ENCODE measurements at places on chromosomes 2 and 18.

GRCh38 chr2:241900251-241901017 lies 30.9 kb downstream of the RTP5 start:
- DNase-seq, result no peak

DNA sequence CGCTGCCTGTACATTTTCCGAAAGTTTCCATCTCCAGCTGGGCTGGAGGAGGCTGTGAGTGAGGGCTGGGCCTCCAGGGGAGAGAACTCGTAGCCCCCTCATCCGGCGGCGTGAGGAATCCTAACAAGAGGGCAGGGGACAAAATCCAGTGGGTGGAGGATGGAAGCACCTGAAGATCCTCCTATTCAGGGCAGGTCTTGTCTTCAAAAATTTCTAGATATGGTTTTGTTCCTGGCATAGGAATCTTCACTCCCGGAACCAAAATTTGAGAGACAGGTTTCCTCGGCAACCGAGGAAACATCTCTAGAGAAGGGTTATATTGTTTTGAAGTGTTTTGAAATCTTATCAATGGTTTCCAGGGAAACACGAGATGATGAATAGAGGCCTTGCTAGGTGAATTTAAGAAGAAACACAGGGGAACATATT lies 136.7 kb downstream of the SH3BP4 start:
- no peak for DNase-seq

DNA sequence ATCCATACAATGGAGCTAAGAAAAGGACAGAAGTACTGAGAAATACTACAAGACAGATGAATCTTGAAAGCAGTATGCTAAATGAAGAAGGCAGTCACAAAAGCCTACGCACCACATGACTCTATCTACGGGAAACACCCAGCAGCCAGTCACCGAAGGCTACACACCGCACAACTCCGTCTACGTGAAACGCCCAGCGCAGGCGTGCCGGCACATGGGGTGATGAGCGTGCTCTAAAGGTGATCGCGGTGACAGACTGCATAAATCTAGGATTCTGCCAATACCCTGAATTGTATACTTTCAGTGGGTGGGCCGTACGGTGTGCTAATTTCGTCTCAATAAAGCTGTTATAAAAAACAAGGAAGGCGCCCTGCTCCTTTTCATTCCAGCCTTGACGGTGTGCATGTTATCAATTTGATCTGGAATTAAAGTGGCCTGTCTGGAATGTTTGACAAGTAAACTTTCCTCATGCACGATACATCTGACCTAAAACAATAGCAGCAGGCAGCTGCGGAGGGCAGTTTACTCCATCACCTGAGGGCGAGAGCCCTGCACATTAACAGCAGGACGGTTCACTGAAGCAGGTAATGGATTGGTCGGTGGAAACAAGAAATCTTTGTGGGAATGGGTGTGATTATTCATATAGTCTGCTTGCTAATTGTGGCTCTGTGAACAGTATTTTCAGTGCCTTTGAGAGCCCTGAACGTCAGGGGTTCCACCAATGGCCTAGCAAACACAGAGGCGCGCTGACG lies 86.2 kb upstream of the SALL3 start:
- no peak for DNase-seq

DNA sequence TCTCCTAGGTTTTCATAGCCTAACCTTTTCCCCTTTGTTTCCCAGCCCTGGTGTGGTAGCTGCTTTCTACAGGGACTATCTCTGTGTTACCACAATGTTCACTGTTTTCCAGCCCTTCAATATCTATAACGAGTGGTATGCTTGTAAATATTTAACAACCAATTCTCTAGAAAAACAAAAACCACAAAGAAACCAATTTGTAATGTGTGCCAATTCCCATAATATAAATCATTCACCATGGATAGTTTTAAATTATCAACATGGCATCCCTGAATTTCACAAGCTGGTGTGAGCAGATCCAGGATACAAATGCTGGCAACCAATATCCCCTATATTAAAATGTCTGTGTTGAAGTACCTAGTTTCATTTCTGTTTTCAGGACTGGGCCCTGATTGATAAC lies 207.5 kb upstream of the FBXO11 start:
- DNase-seq, result no peak

GRCh38 chr2:112481050-112481527 lies 867 bp upstream of the TTL start:
- DNase-seq, result peak; percentile 78

- no peak for DNase-seq
These were observed 137.8 kb upstream of the RND3 start for GRCh38 chr2:150625303-150625702.

DNA sequence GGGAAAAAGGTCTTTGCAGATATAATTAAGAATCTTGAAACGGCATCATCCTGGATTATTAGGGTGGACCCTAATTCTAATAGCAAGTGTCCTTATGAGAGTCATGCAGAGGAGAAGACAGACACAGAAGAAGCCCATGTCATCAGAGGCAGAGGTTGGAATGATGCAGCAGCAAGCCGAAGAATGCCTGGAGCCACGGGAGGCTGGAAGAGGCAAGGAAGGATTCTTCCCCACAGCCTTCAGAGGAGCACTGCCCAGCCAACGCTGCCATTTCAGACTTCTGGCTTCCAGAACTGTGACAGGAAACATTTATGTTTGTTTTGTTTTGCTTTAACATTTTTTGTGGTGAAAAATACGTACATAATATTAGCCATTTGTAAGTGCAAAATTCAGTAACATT lies 72.3 kb downstream of the MCFD2 start:
- DNase-seq, result no peak

DNA sequence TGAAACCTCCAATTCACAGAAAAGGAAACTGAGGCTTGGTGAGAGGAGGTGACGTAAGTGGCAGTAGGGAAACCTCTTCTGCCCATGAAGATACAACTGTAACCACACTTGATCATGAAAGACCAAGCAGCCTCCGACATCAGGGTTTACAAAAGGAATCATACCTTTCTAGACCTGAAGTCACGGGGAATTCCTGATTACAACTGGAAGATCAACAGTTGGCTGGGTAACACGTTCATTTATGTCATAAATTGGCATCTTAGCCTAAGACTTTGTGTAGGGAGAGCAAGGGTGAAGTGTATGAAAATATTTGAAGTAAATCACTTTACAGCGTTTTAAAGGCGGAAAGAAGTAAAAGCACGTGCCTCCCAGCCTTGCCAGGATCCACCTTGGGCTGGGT lies 922 bp downstream of the HS1BP3 start:
- DNase-seq, result no peak

- DNase-seq, result no peak
These were observed 18.4 kb downstream of the ABI2 start for GRCh38 chr2:203346612-203347011.

DNA sequence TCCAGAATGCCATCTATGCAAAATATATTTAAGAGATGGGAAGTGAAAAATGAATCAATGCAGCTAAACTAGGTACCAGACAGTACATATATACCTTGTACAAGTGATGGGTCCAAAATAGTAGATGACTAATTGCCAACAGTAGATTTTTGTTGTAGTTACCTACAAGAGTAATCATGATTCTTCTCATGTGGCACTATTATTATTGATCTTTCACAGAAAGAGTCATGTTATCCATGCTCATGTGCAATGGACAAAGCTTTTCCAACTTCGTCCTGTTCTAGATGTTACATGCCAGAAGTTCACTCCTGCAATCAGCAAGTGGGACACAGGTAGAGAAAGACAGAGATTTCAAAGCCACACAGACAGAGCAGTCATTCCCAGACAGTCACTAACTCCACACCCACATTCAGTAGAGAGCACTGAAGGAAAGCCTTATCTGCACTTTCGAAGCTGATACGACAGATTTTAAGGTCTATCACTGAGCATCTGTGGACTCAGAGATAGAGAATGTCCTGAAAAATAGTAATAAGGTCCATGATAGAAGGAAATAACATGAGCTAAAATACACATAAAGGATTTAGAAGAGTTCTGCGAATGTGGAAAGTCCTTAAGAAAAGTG lies 101.6 kb upstream of the ITPRID2 start:
- DNase-seq, result no peak

All from activated CD4-positive, alpha-beta T cell treated with anti-CD3 and anti-CD28 coated beads, Interleukin-2, amount 50 U/mL, for 4 hours (primary cell).